ENCODE measurements at places on chromosomes 5 and 9. TPM values are rescaled to one million over a fixed set of nuclear protein-coding genes. Genes with fewer than 3 reads are reported as not detected.

RNF145 gene
- total RNA-seq, result 145 TPM

INSL4 gene
- not detected for total RNA-seq

WHRN gene
- total RNA-seq, result 1.2 TPM

GABRG2 gene
- not detected for total RNA-seq

RGS3 gene
- 41.5 TPM for total RNA-seq

PRUNE2 gene
- 0.42 TPM for total RNA-seq

CPLANE1 gene
- total RNA-seq, result 11.4 TPM

IFNB1 gene
- total RNA-seq, result not detected

PRSS3 gene
- total RNA-seq, result not detected

IRX1 gene
- total RNA-seq, result not detected

TAF11L10 gene
- total RNA-seq, result not detected

ZNF879 gene
- total RNA-seq, result 5.0 TPM

Measured in activated CD4-positive, alpha-beta T cell treated with anti-CD3 and anti-CD28 coated beads, Interleukin-2, amount 10 ng/mL, durations not matched to agents 7 days and 5 days (primary cell).